NCI-H2081 treated with DMSO at 0.1 percent for 48 hours (cell line): ENCODE measurements at places on chromosomes 1 and 21.

DNA sequence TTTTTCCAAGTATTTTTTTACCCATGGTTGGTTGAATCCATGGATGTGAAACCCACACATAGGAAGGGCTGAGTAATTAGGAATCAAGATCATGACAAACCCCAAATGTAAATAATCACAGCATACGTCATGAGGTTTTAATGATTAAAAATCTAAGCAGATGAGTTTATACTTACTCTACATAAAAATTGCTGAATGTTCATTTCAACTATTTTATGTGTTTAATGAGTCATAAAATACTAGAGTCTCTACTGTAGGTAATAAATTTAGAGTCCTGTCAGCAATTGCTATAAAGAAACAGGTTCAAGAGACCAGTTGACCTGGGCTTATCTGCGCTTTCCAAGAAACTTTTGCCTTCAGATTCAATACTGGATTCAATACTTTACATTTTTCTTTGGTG lies 18.2 kb downstream of the CTH start:
- DNase-seq, result no peak

DNA sequence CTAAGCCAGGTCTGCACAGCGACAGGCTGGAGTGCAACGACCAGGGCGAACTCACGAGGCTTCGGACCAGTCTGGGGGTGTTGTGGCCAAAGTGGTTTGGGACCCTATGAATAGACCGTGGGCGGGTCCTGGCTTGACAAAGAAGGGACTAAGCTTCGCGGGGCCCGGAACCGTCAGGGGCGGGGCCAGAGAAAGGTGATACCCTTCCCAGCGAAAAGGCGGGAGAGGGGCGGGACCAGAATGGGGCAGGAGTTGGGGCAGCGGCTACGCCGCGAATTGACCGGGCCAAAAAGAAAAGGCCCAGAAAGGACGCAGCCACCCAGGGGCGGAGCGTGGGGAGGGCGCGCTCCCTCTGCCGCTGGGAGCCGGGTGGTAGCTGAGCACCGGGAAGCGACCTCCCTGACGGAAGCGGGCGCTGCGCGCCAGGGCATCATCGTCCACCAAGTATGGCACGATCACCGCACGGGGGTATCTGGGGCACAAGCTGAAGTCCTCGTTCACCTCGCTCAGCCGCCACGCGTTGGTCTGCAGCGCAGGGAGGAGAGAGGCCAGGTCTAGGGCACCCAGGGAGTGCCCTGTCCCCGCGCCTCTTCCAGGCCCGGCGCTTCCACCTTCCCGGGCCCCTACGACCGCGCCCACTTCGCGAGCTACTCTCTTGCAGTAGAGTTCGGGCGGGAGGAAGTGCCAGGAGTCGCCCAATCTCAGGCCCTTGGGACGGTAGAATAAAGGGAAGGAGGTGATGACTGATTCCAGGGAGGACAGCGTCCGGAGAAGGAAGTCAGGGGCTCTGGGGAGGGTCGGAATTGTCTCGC lies 6.7 kb upstream of the FAM167B start:
- peak; percentile 9 for DNase-seq

DNA sequence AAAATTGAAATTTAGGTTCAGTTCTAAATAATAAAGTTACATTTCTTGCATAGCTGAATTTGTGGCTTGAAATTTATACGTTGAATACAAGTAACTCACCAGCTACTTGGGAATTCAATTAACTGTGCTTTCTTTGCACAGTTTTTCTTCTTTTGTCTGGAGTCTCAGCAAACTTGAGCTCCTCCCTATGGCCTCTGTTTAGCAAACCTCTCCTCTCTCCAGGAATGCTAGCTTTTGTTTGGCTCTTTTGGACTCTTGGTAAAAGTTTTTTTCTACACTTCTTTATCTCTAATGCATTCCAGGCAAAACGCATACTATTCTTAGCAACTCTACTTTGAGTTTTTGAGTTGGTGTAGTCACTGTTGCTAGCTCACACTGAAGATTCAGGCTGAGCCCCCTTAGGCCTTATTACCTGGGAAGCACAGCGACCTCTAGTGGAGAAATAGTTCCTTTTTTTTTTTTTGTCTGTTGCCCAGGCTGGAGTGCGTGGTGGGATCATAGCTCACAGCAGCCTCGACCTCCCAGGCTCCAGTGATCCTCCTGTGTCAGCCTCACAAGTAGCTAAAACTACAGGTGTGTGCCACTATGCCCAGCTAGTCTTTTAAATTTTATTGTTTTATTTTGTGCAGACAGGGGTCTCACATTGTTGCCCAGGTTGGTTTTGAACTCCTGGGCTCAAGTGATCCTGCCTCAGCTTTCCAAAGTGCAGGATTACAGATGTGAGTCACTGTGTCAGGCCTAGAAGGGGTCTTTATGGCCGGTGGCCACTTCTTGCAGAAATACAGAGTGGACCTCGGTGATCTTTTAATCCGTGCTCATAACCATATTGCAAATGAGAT lies 61.7 kb downstream of the CASQ2 start:
- DNase-seq, result no peak

- DNase-seq, result no peak
These were observed 20.6 kb upstream of the PGD start for GRCh38 chr1:10378081-10378841.

DNA sequence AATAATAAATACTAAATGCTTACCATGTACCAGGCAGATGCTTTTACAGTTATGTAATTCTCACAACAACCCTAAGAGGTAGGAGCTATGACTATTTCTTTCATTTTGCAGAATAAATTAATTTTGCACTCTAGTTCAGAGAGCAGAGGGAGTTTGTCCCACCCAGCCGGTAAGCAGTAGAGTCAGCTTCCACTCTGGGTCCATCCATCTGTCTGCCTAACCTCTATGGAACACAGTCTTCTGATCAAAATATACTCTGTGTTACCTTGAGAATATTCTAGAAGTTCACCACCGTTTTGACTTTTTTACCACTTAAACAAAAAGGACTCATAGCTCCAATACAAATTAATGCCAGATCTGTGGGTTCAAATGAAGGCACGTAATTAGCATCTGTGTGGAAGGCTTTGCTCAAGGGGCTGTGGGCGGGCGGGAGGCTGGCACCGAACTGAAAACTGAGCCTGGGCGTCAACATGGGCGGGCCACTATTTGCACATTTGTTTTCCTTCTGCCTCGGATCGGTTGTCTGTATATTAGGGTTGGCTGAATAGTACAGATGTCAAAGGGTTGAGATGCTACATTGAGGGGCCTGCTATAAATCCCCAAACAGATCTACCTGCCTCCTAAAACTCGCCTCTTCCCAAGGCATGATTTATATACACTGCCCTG lies 33.1 kb upstream of the LMO4 start:
- no peak for DNase-seq

DNA sequence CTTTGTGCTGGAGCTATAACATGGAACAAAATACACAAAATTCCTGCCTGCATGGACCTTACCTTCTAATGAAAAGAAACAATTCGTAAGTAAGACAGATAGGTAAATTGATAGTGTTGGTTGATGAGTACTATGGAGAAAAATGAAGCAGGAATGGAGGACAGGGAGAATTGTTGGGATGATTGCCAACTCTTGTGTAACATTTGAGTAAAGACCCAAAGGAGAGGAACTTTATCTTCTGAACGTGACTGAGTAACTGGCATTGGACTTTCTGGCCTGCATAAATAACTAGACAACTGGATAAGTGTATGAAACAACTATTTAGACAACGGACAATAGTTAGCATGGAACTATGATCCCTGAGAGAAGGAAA lies 6.8 kb upstream of the EFCAB14 start:
- DNase-seq, result no peak
